ENCODE measurements at places on chromosomes 7 and 10.

- DNase-seq = no peak
These were observed 128.4 kb downstream of the DGKI start for GRCh38 chr7:137718355-137718754.

GRCh38 chr7:22611758-22612079, 111.7 kb upstream of the STEAP1B start:
- DNase-seq = no peak

- DNase-seq = no peak
These were observed 46.5 kb downstream of the DLD start for GRCh38 chr7:107937531-107937930.

DNA sequence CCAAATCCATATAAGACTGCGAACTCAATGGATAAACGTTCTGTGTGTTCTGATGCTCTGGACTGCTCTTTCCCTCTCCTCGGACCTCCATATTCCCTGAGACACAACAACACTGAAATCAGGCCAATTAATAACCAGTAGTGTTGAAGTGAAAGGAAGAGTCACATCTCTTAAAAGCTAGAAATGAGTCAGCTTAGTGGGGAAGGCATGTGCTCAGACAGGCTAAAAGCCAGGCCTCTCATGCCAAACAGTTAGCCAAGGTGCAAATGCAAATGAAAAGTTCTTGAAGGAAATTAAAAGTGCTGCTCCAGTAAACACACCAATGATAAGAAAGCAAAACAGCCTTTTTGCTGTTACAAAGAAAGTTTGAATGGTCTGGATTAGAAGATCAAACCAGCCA, 29.3 kb downstream of the TNS3 start:
- DNase-seq = no peak

- DNase-seq = no peak
These were observed 39.1 kb downstream of the MINDY3 start for GRCh38 chr10:15821046-15821683.

DNA sequence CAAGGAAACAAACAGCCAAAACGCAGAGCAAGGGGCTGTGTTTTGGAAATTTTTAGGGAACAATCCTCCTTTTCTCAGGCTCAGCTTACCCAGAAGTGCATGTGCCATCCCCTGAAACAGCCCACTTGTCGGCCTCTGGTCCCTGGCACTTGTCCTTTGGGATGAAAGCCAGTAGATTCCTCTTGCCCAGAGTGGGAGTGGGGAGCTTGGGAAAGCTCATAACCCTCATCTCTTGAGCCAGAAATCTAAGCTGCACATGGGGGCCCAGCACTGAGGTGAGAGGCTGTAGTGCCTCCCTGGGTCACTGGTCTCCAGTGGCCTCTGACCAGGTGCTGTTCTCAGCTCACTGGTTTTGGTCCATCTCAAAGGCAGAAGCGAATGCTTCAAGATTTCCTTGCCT, 150.3 kb downstream of the RNF216 start:
- DNase-seq = no peak

DNA sequence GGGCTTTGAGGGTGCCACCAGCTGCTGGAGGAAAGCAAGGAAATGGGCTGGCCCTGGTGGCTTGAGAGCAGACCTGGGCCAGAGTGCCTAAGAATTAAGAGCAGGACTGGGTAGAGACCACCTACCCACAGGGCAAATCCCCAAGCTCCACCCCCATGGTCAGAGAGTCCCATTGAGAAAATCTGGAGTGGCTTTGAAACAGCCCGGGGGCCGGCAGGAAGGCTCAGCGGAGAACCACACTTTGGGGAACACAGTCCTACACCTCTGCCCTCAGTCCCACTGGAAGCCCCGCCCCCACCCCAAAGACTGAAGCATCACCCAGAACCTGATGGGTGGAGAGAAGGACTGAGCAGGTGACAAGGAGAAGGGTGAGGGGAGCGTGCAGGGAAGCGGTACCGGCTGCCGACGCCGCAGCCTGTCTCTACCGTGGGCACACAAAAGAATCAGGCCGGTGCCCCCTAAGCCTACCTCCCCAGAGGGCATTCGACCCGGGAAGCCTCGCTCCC, 3.6 kb downstream of the SMARCD3 start:
- no peak for DNase-seq

- no peak for DNase-seq
These were observed 4.4 kb upstream of the ABHD11 start for GRCh38 chr7:73742753-73743641.

DNA sequence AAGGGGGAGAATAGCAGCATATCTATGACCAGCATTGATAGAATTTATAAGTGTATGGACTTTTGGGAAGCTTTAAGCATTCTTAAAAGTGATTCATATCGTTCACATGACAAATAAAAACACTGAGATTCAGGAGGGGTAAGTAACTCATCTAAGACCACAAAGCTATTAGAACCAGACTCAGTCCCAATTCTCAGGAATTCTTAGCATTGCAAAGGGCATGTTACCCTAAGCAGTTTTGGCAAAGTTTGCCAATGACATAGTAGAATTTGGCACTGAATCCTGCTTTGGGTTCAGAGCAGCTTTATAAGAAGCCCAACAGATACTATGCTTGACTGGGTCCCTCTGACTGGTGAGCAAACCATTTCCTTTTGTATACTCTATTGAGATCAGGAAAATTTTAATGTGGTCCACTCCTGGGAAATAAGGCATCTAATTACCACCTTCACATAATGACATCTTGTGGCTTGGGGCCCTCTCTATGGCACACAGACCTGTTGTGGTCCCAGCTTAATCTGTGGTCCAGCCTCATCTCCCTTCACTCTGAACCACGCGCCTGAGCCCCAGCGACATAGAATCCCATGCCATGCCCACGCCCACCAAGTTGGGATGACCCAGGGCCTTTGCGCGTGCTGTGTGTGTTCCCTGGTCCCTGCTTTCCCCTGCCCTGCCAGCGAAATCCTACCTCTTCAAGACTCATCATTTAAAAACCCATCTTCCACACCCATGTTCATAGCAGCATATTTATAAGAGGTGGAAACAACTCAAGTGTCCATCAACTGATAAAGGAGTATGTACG, 37.5 kb upstream of the DOCK1 start:
- DNase-seq = no peak

- DNase-seq = no peak
These were observed 139.4 kb downstream of the DKK1 start for GRCh38 chr10:52453501-52453900.

- DNase-seq = no peak
These were observed 17.6 kb downstream of the IFIT5 start for GRCh38 chr10:89431977-89432376.

DNA sequence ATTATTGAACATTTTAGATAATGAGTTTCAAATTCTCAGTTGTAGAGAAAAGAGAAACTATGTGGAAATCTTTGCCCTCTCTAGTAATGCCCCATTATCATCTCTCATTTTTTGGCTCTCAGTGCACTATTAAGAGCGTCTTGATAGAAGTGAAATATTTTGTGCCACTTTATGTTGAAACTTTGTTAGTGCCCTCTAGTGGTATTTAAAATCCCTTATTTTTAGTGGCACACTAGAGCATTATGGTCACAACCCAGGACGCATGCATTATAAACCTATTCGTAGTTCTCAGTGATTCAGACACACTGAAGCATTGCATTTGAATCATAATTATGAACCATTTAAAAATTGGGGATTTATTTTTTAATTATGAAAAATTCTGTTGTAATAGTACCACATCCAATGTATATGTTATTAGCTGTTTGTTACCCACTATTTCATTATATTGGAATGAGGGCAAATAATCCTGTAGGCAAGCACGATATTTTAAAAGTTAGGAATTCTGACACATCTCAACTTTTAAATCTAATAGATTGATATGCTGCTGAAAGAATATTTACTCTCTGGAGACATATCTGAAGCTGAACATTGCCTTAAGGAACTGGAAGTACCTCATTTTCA, 21.9 kb downstream of the PDCD4 start:
- DNase-seq = no peak

- no peak for DNase-seq
These were observed 5.6 kb upstream of the IFIT2 start for GRCh38 chr10:89296220-89296648.
